SJSA1 (cell line): ENCODE measurements at places on chromosomes 11 and 22.

- H3K4me3 ChIP-seq = no peak overlapping the region
- no peaks in the 10 kb centered on the region for H3K36me3 ChIP-seq
- DNase-seq = no peak
- no peaks in the 10 kb centered on the region for H3K4me1 ChIP-seq
- H3K27me3 ChIP-seq = no peaks in the 10 kb centered on the region
- no peak overlapping the region for H3K27ac ChIP-seq
Observed at GRCh38 chr11:116339306-116340098, 433.3 kb downstream of the BUD13 start.

GRCh38 chr11:122670131-122670530, 14.6 kb downstream of the UBASH3B start:
- no peak overlapping the region for H3K4me3 ChIP-seq
- no peaks in the 10 kb centered on the region for H3K36me3 ChIP-seq
- no peak for DNase-seq
- no peak overlapping the region for H3K27ac ChIP-seq
- no peaks in the 10 kb centered on the region for H3K27me3 ChIP-seq

DNA sequence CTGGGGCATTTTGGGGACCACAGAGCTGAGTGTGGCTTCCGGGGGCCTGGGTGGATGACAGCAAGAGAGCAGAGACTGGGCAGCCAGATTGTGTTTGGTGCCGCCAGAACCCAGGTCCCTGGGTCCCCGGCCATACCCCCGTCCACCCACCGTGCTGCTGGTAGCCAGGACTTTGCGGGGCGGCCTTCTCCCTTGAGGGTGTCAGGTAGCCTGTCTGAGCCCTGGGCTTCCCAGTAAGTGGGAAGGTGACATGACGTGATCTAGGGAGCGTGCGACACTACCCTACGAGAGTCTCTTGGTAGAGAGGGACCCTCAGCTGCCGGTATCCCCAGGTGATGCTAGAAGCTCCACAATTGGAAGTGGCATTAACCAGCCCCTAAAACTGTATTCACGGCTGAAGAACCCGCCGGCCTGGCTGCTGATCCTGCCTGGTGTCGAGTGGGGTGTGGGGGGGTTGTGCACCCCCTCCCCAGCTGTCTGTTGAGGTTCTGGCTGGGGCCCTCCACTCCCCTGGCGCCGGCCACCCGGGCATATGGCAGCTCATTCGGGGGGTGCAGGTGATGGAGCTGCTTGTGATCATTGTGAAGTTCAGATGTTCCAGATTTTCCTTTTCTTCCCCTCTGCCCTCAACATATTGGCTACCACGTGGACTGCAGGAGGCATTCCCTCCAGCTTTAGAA, 66.9 kb downstream of the MPPED1 start:
- no peaks in the 10 kb centered on the region for H3K4me1 ChIP-seq
- DNase-seq = no peak
- H3K27me3 ChIP-seq = no peaks in the 10 kb centered on the region
- no peaks in the 10 kb centered on the region for H3K36me3 ChIP-seq

GRCh38 chr11:77472991-77473800, 698 bp downstream of the PAK1 start:
- no peaks in the 10 kb centered on the region for H3K27me3 ChIP-seq
- H3K4me3 ChIP-seq = peak overlapping the region; percentile 34
- no peak for DNase-seq
- H3K4me1 ChIP-seq = no peaks in the 10 kb centered on the region

DNA sequence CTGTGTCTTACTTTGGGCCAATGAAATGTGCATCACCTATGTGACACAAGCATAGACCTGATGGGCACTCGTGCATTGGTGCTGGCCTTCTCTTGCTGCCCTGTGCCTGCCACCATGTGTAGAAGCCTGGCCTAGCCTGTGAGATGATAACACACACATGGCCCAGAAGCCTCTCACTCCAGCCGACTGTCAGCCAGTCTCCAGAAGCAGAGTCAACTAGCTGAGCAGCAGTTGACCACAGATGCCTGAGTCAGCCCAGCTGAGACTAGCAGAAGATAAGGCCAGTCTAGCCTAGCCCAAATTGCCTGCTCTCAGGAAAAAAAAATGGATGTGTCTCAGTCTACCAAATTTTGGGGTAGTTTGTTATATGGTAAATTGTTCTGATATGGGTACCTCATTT, 46.2 kb downstream of the CSNK2A3 start:
- no peak overlapping the region for H3K27ac ChIP-seq
- no peaks in the 10 kb centered on the region for H3K36me3 ChIP-seq
- H3K27me3 ChIP-seq = no peaks in the 10 kb centered on the region
- DNase-seq = no peak
- H3K4me3 ChIP-seq = no peak overlapping the region

GRCh38 chr22:48277868-48278581, 1515.6 kb downstream of the TBC1D22A start:
- no peak overlapping the region for H3K4me3 ChIP-seq
- DNase-seq = no peak
- H3K4me1 ChIP-seq = no peaks in the 10 kb centered on the region
- no peak overlapping the region for H3K27ac ChIP-seq
- H3K36me3 ChIP-seq = no peaks in the 10 kb centered on the region

DNA sequence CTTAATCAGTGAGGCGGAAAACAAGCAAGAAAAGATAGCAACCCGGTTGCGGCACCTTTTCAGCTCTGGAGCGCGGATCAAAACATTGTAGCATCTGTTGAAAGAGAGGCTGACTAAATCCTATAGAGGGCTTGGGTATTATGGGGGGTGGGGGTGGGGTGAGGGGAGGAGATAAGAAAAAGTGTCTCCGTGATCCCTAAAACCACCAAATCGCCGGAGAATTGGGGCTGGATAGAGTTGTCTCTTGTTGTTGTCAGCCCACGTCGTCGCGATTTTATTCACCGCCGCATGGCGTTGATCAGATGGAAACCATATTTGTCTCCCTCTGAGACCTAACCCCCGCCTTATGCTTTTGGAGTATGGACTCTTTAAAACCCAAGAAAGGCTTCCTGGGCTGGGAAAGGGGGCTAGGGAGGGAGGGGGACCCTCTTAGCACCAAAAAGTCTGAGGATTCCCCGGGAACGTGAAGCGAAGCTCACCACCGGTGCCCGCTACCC, 13.0 kb downstream of the PAX6 start:
- no peaks in the 10 kb centered on the region for H3K27me3 ChIP-seq
- H3K36me3 ChIP-seq = no peaks in the 10 kb centered on the region
- no peaks in the 10 kb centered on the region for H3K4me1 ChIP-seq
- DNase-seq = no peak

GRCh38 chr11:17633279-17633986, 85.9 kb upstream of the MYOD1 start:
- H3K4me1 ChIP-seq = no peaks in the 10 kb centered on the region
- peaks cover 39% of the 10 kb centered on the region for H3K27me3 ChIP-seq
- DNase-seq = no peak
- H3K27ac ChIP-seq = no peak overlapping the region

DNA sequence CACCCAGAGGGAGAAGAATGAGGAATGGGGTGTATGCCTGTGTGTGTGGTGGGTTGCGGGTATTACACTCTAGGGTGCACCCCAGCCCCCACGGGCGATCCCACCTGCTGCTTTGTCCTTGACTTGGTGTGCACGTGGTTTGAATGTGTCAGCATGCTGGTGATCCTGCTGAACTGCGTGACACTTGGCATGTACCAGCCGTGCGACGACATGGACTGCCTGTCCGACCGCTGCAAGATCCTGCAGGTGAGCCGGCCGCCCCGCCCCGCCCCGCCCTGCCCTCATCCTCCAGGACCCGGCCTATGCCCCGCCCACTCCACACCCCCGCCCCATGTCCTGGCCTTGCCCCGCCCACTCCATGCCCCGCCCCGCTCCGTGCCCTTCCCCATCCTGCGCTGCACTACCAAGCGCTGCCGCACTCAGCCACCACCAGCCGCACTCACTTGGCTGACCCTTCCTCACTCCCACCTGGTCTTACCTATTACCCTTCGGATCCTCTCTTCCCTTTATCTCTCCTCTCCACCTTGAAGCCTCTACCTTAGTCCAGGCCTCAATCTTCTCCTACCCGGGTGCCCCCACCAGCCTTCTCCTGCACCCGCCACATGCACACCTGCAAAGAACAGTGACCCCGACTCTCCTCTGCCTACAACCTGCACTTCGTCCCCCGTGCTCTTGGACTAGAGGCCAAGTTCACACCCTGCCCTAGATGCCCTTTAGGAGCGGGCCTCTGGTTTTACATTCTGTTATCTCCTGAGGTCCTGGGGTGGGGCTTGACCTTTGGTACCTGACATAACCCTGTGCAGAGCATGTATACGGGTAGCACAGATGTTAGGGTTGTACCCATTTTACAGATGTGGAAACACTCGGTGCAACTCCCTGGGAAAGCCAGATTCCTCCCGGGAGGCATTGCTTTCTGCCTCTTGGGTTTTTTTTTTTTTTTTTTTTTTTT, 27.7 kb downstream of the CACNA1I start:
- H3K27ac ChIP-seq = no peak overlapping the region
- peaks cover 2% of the 10 kb centered on the region for H3K4me1 ChIP-seq
- H3K27me3 ChIP-seq = peaks cover 11% of the 10 kb centered on the region
- DNase-seq = no peak

- no peaks in the 10 kb centered on the region for H3K27me3 ChIP-seq
- no peak overlapping the region for H3K27ac ChIP-seq
- no peaks in the 10 kb centered on the region for H3K4me1 ChIP-seq
- H3K4me3 ChIP-seq = no peak overlapping the region
Observed at GRCh38 chr11:15216678-15217077, 102.0 kb downstream of the INSC start.

DNA sequence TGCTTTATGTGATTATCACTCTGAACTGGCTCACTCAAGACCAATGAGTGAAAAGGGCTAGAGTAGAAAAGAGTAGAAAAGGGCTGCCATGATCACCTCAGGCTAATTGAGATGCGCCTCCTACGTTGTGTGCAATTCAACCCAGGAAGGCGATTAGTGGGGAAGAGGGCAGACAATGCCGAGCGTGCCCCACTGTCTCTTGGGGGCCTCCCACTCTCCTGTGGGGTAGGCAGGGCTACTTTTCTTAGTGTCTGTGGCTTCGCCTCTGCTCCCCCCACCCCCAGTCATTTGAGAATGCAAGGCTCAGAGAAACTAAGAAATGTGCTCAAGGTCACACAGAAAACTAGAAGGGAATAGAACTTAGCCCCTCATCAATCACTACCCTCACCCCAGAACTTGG, 57.7 kb upstream of the RASD2 start:
- no peak overlapping the region for H3K27ac ChIP-seq
- DNase-seq = no peak
- no peak overlapping the region for H3K4me3 ChIP-seq
- H3K36me3 ChIP-seq = no peaks in the 10 kb centered on the region
- no peaks in the 10 kb centered on the region for H3K27me3 ChIP-seq

GRCh38 chr11:64675450-64676260, 47.3 kb downstream of the NRXN2 start:
- no peaks in the 10 kb centered on the region for H3K36me3 ChIP-seq
- DNase-seq = peak; percentile 82
- H3K27ac ChIP-seq = no peak overlapping the region
- H3K4me3 ChIP-seq = no peak overlapping the region

GRCh38 chr11:88631497-88631896, 294.0 kb upstream of the CTSC start:
- H3K4me1 ChIP-seq = no peaks in the 10 kb centered on the region
- no peak overlapping the region for H3K4me3 ChIP-seq
- no peaks in the 10 kb centered on the region for H3K36me3 ChIP-seq
- H3K27me3 ChIP-seq = no peaks in the 10 kb centered on the region

- H3K4me3 ChIP-seq = no peak overlapping the region
- no peak for DNase-seq
- no peaks in the 10 kb centered on the region for H3K36me3 ChIP-seq
- peaks cover 12% of the 10 kb centered on the region for H3K27me3 ChIP-seq
- peaks cover 15% of the 10 kb centered on the region for H3K4me1 ChIP-seq
- no peak overlapping the region for H3K27ac ChIP-seq
Observed at GRCh38 chr22:28429711-28430110, 249.9 kb downstream of the TTC28 start.

DNA sequence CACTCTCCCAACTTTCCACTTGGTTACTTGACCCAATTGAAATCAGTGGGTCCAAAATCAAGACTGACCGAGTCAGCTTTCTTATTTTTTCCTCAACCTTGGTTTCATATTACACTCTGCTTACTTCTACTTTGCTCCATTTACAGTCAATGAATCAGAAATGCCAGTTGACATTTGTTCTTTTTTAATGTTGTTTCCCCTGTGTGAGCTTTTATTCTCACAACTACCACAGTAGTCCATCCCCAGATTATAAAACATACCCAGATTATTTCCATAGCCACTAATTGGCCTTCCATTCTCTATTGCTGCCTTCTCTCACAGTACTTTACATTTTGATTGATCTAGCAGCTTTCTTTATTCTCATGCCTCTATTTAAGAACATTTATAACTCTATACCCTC, 50.0 kb downstream of the DNAJC24 start:
- no peaks in the 10 kb centered on the region for H3K27me3 ChIP-seq
- H3K27ac ChIP-seq = no peak overlapping the region
- no peaks in the 10 kb centered on the region for H3K4me1 ChIP-seq
- no peaks in the 10 kb centered on the region for H3K36me3 ChIP-seq
- no peak for DNase-seq
- H3K4me3 ChIP-seq = no peak overlapping the region

- H3K4me3 ChIP-seq = no peak overlapping the region
- H3K4me1 ChIP-seq = no peaks in the 10 kb centered on the region
- no peaks in the 10 kb centered on the region for H3K36me3 ChIP-seq
- H3K27me3 ChIP-seq = no peaks in the 10 kb centered on the region
- H3K27ac ChIP-seq = no peak overlapping the region
Observed at GRCh38 chr11:76270389-76270788, 64.1 kb upstream of the WNT11 start.

DNA sequence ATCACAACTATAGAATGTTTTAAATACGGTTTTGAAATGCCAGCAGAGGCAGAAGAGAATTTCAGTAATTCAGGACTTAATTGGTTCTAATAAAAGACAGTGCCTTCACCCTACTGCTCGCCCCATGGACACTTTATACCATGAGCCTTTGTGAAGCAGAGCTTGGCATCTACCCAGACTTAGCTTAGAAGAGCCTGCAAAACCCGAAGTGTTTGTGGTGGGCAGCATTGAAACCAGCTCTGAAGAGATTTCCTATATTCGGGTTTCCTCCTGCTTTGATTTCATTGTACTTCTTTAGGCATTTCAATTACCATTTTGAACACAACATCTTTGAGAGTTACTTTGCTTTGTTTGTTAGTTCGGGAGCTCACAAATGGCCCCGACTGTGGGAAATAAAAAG, 185.1 kb upstream of the MTNR1B start:
- no peak for DNase-seq
- no peak overlapping the region for H3K27ac ChIP-seq
- no peaks in the 10 kb centered on the region for H3K27me3 ChIP-seq
- H3K36me3 ChIP-seq = no peaks in the 10 kb centered on the region
- H3K4me1 ChIP-seq = no peaks in the 10 kb centered on the region
